ENCODE measurements at places on chromosomes 2 and 18.

DNA sequence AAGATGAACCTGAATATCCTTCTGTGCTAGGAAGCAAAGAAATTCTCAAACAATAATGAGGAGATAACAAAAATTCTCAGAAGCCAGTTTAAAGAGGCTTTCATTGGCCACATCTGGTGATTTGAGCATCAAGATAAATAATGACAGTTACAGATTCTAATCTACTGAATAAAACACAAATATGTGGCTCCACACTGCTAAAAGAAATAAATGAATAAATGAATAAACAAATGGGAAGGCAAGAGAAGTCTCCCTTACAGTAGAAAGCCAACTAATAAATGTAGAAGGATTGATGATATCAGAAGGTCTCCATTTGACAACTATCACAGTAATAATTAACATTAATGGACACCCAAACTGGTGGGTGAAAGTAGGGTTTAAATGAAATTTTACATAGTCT is 54.6 kb upstream of the ADAM23 start:
- no peak for DNase-seq

GRCh38 chr18:1954583-1955312 is 616.6 kb downstream of the METTL4 start:
- no peak for DNase-seq

DNA sequence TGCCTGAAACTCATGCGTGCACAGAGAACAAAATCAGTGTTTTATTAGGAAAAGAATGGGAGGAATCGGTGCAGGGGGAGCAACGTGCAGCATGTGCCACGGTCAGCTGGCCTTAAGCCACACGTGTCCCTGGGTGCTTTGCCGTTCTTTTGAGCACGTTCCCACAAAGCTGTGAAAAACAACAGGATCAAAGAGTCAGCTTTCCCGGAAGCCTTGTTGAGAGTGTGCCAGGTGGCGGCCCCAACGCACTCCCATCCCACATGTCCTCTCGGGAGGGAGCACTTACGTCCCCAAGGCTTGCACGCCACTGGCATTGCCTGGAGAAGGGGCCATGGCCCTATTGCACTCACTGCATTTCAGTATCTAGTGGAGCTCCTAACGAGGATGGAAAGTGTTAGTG is 511.2 kb downstream of the EIPR1 start:
- no peak for DNase-seq

- DNase-seq: no peak
Observed at GRCh38 chr2:237045449-237045848, 40.2 kb upstream of the COPS8 start.

DNA sequence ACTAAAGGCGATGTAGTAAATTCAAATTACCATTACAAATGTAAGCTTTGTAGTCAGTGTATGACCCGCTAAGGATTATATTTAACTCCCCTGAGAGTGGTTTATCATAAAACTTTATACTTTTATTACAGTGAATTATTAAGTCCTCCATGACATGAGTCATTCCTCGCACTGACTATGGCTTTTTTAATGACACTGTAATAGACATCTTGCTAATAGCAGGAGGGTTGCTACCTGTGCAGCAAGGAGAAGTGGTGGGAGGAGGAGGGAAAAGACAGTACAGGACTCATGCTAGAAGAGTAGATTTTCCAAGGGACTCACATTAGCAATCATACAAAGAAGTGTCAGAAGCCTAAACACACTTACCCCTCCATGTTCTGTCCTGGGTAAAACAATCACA is 556.1 kb downstream of the BCL11A start:
- no peak for DNase-seq

DNA sequence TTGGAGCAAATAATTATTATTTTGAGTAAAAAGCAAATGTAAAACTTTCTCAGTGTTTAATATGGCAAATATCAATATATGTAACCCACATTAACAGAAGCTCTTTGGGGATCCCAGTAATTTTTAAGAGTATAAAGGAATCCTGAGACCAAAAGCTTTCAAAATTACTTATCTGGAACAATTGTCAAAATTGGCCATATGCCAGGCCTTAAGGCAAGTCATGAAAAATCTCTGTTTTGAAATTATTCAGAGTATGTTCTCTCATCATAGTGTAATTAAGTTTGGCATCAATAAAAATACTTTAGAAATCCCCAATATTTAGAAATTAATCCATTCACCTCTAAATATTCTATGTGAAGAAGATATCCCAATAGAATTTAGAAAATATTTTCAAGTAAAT is 225.3 kb upstream of the ARL4C start:
- no peak for DNase-seq

GRCh38 chr18:5238371-5238976 is 41.4 kb upstream of the AKAIN1 start:
- no peak for DNase-seq

GRCh38 chr18:24584813-24585212 is 124.4 kb downstream of the HRH4 start:
- no peak for DNase-seq

- DNase-seq: no peak
Observed at GRCh38 chr2:158130832-158131473, 29.3 kb downstream of the UPP2 start.

DNA sequence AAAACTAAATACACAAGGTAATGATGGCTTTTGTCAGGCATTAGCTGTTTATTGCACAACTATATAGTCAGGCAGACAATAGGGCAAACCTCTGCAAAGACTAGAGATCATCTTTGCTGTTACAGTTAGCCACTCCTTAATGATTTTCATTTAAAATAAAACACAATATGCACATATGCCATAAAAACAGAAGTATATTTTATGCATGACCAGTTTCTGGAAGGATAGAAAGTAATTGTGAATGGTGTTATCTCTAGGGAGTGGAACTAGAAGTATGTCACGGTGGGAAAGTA is 102.0 kb downstream of the CHN1 start:
- DNase-seq: no peak

- no peak for DNase-seq
Observed at GRCh38 chr2:104538077-104538476, 315.8 kb upstream of the POU3F3 start.

DNA sequence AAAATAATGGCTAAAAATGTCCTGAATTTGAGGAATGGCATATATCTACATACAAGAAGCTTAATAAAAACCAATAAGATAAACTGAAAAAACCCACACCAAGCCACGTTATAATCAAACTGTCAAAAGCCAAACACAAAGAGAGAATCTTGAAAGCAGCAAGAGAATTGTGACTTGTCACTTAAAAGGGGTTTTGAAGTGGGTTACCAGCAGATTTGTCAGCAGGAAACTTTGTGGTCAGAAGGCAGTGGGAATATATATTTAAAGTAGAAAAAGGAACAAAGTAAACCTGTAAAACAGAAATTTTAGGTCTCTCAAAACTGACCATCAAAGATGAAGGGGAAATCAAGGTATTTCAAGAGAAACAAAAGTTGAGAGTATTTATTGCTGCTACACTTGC is 171.9 kb upstream of the CNTNAP5 start:
- DNase-seq: no peak

DNA sequence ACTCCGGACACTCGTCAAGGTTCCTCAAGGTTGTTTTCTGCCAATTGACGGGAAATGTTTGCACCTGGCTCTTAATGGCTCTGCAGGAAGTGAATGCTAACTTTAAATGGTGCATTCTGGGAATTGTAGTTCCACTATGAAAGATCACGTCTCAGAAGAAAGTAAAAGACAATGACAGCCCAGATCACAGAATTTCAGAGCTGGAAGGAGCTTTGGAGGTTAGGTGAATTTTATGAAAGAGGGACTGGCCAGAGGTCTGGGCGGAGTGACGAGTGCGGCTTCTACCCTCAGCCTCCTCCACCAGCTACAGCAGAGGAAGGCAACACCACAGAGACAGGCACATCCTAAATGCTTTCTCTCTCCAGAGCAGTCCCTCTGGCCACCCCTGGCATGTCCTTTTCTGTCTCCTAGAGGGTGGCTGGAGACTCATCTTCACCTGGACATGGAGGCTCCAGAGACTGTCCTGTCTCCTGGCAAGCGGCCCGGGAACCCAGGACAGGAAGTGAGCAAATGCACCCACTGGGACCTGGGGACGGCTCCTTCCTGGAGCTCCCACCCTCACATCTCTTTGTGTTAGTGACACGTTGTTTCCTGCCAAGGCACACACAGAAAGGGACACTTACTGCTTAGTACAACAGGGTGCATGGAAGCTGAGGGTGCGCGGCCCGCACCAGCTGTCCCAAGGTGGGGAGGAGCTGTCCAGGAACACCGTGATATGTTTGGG is 19.4 kb downstream of the THAP4 start:
- no peak for DNase-seq

GRCh38 chr2:120972286-120972685 is 236.6 kb downstream of the GLI2 start:
- no peak for DNase-seq

DNA sequence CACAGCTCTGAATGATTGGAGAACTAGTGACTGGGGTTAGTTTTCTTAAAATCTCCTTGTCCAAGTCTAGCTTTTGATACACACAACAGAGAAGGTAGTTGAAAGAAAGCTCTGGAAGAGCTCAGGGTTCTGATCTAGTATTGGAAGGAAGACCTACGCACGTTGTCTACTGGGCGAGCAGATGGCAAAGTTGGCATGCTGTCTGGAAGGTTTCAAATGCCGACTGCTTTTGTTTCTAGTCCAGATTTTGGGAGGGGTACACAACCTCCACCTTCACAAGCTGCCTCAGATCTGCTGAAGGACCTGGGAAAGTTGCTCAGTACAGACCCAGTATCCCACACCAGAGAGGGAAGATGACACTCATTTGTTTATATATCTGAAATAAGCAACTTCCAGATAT is 507.3 kb downstream of the RNF144A start:
- DNase-seq: no peak

GRCh38 chr2:164621764-164622105 is 453 bp upstream of the GRB14 start:
- no peak for DNase-seq

DNA sequence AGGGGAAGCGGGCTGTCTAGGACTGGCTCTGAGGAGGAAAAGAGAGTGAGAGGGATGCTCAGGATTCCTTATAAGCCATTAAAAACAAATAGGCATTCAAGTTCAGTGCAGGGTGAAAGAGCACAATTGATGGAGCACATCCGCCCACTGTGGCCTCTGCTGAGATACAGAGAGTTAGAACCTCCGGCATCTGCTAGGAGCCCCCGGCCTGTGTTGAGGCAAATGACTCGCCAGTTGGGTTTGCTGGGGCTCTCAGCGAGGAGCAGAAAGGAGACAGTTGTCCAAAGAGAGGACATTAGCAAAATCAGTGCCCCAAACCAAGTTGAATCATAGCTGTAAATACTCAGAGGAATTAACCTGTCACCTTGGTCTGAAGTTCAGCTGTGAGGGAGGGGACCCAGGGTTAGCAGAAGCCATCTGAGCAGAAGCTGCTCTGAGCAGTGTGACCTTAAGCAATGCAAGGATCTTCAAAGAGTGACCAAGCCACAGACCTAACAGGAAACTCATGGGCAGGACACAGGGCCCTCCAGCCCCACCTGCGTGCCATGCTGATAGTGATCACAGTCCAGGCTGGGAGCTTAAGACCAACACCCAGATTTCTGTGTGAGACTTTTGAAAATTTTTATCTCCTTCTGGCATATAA is 23.3 kb upstream of the IL18RAP start:
- no peak for DNase-seq

GRCh38 chr2:36734304-36734703 is 37.8 kb downstream of the VIT start:
- DNase-seq: no peak

GRCh38 chr18:48194591-48195181 is 214.5 kb downstream of the ZBTB7C start:
- DNase-seq: no peak

DNA sequence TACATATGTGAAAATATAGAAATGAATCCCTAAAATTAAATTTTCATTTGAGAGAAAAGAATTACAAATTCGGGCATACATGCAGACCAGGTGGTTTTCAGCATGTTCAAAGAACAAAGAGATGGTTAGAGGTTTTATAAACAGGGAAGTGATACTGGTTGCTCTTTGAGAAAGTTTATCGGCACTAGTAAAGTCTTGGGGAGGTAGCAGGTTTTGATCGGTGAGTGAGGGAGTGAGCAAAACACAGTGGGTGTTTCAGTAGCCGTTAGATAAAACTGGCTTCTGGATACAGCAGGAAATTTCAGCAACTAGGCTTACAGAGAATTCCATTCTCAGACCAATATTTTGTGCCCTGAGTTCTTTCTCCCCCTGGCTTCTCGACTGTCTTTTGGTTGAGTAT is 51.1 kb downstream of the DSC3 start:
- DNase-seq: no peak

DNA sequence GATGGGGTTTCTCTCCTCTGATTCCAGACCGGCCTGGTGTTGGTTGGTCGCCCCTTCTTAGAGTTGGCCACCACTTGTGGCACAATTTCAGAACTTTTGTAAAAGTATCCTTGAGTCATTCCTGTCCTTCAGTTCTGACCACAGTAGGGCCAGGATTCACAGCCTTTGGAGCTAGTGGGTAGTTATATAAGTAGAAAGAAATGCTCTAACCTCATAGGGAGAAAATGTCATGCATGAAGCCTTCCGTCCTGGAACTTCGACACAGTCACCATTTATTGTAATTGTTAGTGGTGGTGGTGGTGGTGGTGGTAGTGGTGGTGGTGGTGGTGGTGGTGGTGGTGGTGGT is 65.4 kb downstream of the EPAS1 start:
- no peak for DNase-seq

DNA sequence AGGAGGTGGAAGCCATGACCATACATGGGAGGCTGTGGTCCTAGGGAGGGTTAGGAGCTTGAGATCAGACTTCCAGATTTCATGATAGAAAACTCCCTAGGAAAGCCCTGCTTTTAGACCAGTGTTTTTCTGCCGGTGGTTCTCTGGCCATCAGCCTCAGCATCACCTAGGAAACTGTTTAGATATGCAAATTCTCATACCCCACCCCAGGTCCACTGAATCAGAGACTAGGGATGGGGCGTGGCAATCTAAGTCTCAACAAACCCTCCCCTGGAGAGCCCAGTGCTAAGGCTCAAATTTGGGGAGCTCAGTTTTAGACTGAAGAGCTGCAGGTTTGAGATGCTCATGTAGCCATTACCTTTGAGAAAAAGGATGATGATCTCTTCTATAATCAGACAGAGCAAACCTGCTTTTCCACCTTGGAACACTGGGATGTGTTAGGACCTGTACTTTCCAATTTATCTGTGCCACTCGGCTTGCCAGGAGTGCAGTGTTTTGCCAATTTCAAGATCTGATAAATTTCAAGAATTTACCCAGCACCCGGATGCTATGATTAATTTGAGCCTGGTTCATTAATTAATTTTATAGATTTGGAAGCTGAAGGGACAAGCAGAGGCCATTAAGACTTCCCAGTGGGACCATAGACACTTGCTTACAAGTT is 31.5 kb upstream of the LYPD6B start:
- DNase-seq: no peak

DNA sequence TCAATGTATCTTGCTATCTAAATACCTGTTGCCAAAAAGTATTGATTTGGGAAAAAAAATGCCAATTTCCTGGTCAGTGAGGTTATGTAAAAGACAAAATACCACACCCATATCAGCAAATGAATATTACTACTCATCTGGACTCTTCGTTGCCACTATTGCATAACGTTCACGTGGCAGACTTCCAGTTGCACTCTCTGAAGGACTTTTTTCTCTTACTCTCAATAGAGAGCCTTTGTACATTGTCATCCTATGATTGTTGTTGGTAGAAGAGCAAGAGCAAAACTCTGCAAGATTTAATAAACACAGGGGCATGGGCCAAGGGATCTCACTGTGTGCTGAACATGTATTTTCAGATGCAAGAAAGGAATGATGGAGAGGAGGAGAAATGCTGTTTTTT is 689.8 kb downstream of the MBD2 start:
- no peak for DNase-seq

- DNase-seq: no peak
Observed at GRCh38 chr2:229910147-229910831, 11.5 kb downstream of the TRIP12 start.
